NCI-H748 treated with DMSO at 0.1 percent for 48 hours (cell line): ENCODE measurements at places on chromosomes 1 and 21.

GRCh38 chr1:246631426-246631825 lies 65.2 kb downstream of the CNST start:
- no peak for DNase-seq

DNA sequence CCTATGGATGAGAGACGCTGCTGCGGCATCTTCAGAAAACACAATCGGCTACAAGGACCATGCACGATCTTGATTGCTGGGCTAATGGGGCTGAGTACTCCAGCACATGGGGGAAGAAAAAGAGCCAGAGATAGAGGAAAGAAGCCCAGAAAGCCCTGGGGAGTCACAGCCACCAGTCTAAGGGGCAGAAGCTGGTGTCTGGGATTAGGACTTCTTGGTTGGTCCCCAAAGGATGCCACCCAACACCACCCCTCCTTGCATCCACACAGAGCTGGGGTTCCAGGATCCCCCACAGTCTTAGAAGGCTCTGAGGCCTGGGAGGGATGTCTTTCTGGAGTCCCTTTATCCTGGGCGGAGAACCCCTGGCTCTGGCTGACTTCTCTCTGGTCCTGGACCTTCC lies 98.4 kb upstream of the TARDBP start:
- no peak for DNase-seq

GRCh38 chr1:27284425-27285273 lies 37.3 kb upstream of the TMEM222 start:
- DNase-seq, result peak; percentile 41

- no peak for DNase-seq
These were observed at the start of gene KIAA1614 for GRCh38 chr1:180912801-180913565. Gene KIAA1614, plus strand, starts transcription at chr1:180912897. Its CDS starts 347 bp downstream, at chr1:180913244.

GRCh38 chr1:51313961-51314777 lies 16.2 kb downstream of the TTC39A start:
- no peak for DNase-seq

DNA sequence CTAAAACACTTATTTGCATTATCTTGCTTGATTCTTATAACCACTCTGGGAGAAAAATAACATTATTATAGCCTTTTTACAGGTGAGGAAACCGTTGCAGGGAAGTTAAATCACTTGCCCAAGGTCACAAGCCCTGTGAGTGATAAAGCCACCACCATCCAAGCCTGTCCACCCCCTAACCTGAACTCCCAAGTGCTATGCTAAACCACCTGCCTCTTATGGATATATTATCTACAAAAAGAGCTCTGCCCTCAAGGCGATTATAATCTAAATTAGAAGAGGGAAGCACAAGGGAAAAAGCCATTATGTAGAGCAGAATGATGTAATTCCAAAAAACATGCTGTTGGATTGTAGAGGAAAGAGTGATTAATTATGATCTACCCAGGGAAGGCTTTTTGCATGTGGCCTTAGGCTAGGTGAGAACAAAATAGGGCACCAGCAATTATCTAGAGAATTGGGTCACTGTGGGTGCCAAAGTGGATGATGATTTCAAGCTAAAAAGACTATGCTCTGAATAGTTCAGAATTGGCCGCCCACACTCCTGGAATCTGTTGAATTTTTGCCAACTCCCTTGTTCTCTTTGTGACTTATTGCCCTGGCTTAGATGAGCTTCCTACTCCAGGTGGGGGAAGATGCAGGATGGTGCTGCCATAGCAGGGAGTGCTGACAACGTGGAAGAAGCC lies 205.3 kb downstream of the FGGY start:
- no peak for DNase-seq

- no peak for DNase-seq
These were observed 100.3 kb downstream of the UCHL5 start for GRCh38 chr1:192958871-192959270.

DNA sequence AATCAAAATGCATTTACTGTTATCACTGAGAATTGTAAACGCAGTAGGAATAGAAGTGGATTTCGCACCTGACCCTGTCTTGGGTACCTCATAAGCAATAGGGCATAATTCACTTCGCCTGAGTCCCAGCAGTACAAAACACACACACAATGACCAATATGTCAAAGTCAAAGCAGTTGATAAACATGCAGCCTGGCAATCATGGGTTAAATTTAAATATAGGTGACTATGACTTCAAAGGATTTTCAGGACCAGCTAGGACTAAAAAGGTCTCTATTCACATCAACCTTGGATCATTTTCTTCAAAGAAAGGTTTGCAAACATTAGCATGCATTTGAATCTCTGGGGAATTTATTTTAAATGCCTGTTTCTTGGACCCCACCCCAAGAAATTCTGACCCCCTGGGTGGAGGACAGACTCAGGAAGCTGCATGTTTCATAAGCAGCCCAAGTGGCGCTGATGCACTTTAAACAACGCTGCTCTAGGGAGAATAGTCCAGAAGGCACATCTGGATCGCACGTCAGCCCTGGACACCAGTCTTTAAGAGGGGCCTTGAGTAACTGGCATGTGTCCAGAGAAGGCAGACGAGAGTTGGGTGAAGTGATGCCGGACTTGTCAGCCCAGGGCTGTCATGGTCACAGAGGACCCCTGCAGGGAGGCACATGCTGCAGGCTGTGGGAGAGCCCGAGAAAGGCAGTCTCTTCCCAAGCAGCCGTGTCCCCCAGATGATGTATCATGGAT lies 55.7 kb upstream of the EFHD2 start:
- no peak for DNase-seq

GRCh38 chr1:43312212-43312623 lies 11.4 kb downstream of the TIE1 start:
- DNase-seq, result no peak

DNA sequence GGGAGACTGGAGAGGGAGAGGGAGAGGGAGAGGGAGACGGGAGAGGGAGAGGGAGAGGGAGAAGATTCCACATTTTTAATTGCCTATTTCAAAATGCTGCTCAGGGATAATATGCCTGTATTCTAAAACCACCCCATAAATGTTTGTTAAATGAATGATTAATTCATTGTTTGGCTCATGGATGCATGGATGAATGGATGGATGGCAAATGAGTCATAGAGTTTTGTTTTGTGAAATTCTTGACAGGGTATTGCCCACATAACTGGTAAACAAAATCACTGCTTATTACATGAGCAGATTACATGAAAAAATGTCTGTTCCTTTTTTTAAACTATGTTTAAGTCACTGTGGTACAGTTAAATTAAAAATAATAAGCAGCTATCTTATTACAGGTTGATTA lies 220.4 kb downstream of the ZP4 start:
- no peak for DNase-seq

- no peak for DNase-seq
These were observed 72.2 kb upstream of the LPGAT1 start for GRCh38 chr1:211902624-211903291.

GRCh38 chr1:46166521-46167462 lies 8.1 kb upstream of the TSPAN1 start:
- no peak for DNase-seq

- no peak for DNase-seq
These were observed 48.7 kb upstream of the KIF1B start for GRCh38 chr1:10161541-10162290.

DNA sequence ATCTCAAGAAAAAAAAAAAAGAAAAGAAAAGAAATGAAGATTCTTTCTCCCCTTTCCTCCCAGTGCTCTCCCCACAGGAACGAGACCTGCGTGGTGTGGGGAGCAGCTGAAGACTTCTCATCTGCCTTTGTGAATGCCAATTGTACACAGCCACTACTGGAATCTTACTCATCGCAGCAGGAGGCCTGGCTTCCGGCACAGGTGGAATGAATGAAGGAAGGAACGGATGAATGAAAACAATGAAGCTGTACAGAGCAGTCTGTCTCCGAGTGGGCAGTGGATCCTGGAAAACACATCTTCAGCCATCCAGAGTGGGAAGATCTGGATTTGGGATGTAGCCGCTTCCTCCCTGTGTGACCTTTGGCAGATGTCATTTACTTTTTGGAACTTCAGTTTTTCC lies 64.9 kb downstream of the RUNX3 start:
- no peak for DNase-seq

GRCh38 chr1:56830052-56830451 lies 10.8 kb upstream of the FYB2 start:
- DNase-seq, result no peak

DNA sequence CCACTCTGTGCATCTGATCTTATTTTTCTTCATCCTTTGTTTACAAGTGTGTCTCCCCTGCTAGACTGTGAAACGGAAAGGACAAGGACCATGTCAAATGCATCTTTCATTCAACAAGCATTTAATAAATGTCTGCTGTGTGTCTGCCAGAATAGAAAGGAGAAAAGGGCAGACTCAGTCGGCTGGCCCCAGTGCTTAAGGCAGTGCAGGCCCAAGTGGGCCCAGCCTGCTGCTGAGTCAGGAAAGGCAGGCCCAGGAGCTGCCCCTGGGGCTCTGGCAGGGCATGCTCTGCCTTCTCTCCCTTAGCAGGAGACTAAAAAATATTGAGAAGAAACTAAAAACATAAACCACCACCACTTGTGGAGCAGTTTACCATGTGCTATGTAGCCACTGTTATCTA lies 38.1 kb downstream of the PLEKHA6 start:
- no peak for DNase-seq

- DNase-seq, result no peak
These were observed 30.7 kb upstream of the RNF187 start for GRCh38 chr1:228456252-228457016.
